NCI-H1417 (cell line): ENCODE measurements at places on chromosomes 4 and X.
A peak's percentile ranks its signal among the peaks of the same experiment; 100 is the strongest.

DNA sequence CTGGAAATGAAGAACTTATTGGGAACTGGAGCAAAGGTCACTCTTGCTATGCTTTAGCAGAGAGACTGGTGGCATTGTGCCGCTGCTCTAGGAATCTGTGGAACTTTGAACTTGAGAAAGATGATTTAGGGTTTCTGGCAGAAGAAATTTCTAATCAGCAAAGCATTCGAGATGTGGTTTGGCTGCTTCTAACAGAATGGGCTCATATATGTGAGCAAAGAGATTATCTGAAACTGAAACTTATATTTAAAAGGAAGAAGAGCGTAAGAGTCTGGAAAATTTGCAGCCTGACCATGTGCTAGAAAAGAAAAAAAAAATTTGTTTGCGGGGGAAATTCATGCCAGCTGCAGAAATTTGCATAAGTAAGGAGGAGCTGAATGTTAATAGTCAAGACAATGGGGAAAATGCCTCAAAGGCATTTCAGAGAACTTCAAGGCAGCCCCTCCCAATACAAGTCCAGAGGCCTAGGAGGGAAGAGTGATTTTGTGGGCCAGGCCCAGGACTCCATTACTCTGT is 35.9 kb upstream of the PAPSS1 start:
- DNase-seq = no peak

GRCh38 chr4:123412700-123413512 is 16.3 kb downstream of the SPRY1 start:
- no peak for DNase-seq

DNA sequence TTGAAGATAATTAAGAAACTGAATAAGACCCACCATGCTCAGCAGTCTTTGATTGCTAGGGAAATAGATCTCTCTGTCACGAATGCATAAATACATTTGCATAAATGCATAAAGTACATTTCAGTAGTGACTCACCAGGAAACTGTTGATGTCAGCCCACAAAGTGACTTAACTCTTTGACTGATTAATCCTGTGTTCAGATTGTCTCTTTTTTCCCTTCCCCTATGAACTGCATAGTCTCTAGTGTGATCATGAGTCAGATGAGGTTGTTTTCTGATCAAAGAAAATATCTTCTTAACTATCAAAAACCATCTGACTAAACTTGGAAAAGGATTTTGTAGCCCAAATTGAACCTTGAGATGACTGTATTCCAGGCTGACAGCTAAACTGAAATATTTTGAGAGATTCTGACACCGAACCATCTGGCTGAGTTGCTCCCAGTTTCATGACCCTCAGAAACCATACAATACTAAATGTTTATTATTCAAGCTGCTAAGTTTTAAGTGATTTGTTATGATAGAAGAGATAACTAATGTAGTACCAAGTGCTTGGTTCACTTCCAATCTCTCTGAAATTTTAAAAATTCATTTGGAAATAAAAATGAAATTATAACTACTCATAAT is 1381.5 kb upstream of the AGA start:
- no peak for DNase-seq

DNA sequence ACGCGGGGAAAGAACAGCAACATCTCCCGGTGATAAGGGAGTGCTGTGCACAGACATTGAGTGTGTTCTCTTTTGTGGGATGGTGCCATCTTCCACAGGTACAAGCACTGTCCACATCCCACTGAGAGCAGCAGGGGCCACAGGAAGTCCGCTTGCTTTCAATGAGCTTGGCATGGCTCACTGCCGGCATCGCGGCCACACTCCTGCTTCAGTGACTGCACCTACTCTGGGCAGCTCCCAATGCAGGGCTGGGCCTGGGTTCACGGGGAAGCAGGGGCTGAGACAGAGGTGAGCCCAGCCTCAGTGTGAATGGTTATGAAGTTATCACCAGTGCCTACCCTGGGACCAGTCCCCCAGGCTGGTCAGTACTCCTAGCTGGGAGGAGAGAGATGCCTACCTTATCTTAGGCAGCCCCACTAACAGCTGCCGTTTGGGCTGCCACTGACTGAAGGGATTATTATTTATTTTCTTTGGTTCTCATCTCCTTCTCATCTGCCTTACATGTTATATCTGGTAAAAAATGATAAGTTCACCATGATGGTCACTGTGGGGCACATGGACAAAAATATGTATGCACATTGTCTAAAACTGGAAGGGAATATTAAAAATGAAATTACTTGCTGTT is 99.2 kb downstream of the MGST2 start:
- no peak for DNase-seq

GRCh38 chrX:101071582-101071981 is 7.1 kb upstream of the TMEM35A start:
- DNase-seq = no peak

DNA sequence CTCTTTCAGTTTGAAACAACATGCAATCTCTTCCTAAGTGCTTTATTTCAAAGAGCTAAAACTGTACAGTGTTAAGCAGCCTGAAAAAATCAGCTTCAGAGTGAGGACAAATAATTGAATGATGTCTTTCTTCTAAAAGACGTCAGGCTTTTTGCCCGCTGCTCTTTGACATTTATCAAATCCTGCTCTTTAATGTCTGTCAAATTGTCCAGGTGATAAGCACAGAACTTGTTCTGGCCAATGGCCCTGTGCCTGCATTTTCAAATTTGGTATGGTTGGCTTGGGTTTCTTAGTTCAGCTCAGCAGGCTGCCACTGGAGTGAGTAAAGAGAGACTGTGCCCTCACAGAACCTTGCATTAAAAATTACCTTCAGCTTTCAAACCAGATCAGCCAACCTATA is 712.9 kb upstream of the LCORL start:
- DNase-seq = peak; percentile 50

DNA sequence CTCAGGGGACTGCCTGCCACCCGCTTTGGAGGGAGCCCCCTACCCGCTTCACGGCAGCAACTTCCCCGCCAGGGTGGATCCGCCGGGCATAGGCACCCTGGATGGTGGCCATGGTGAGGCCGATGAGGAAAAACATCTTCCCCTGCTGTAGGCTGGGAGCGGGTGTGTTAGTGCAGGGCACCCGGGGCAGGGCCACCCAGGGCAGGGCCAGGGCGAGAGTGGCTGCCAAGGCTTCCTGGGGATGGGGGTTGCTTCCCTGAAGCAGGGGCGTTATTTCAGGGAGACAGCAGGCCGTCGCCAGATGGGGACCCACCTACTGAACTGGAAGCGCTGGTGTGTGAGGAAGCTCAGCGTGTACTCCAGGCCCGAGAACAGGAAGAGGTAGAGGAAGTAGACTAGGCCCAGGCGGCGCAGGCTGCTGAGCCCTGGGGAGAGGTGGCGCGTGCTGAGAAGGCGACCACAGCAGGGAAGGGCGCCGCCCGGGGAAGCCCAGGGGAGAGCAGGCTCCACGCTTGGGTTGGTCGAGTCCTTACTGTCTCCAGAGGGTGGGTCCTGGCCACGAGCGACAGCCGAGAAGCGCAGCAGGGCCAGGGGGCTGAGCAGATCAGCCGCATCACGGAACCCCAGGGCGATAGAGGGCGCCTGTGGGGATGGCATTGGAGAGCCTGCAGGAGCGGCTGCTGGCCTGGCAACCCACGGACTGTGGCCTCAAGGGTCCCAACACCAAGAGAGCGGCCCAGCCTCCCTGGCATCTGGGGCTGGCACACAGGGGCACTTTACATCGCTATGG is 31.5 kb downstream of the NOP14 start:
- DNase-seq = no peak

DNA sequence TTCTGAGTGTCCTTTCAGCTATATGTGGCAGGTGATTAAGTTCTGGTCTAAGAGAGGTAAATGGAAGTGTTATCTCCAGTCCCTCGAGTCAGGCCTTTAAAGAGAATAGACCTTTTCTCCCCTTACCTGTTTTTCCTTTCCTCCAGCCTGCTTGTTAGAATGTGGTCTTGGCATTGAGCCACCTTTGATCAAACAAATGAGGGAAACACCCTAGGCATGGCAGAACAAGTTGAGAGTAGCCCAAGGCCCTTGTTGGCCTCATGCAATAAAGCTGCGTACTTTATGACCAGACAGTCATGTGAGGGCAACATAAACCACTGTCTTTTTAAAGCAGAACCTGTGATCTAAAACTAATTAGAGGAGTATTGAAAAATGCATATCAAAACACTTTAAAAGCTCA is 13.2 kb upstream of the IL13RA2 start:
- DNase-seq = peak; percentile 77

DNA sequence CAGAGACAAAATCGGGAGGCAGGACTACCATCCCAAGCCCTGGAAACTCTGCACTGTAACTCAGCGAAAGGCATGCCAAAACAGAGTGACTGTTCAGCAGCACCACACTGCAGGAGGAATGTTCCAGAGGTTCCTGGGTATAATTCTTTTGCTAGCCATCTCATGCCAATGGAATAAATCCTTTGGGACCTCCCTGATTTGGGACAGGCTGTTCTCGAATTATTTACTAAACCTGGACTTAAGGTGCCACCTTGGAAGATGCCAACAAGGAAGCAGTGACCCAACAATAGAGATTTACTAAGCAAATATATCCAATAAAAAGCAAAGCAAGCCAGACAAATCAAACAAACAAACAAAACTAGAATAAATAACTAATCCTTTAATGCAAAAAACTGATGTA is 9.3 kb downstream of the AADAT start:
- DNase-seq = no peak

DNA sequence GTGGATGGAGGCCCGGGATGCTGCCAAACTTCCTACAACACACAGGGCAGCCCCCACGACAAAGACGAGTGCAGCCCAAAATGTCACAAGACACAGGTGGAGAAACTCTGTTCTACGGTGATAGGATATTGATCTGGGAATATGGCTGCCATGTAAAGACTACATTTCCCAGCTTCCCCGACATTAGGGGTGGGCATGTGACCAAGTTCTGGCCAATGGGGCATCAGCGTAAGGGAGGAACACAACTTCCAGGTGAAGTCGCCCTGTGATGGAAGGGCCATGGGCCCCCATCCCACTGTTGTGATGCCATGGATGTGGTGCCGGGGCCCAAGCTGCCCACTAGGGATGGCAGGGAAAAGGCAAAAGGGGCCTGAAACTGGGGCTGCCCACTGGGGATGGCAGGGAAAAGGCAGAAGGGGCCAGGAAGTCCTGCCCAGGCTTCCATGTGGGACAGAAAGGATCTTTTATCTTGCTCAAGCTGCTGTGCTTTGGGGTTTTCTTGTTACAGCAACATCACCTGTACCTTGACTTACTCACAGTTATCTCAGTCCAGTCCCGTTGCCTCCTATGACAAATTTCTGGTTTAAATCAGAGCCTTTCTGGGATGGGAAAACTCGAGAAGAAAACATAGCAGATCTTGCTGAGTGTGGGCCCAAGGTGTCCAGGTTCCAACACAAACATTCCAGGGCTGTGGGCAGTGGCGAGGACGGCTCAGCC is 9.7 kb upstream of the ADRA2C start:
- DNase-seq = no peak

DNA sequence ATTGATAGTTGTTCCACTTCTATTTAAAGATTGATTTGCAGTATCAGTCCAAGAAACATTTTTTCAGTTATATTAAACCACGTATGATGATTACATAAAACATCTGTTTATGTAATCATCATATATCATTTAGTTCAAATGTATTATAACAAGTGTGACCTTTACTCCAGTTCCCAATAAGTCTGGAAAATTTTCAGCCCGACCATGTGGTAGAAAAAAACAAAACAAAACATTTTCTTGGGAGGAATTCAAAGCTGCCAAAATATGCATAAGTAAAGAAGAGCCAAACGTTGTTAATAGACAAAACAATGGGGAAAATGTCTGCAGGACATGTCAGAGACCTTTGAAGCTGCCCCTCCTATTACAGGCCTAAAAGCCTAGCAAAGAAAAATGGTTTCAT is 709.1 kb downstream of the FAT4 start:
- DNase-seq = no peak

DNA sequence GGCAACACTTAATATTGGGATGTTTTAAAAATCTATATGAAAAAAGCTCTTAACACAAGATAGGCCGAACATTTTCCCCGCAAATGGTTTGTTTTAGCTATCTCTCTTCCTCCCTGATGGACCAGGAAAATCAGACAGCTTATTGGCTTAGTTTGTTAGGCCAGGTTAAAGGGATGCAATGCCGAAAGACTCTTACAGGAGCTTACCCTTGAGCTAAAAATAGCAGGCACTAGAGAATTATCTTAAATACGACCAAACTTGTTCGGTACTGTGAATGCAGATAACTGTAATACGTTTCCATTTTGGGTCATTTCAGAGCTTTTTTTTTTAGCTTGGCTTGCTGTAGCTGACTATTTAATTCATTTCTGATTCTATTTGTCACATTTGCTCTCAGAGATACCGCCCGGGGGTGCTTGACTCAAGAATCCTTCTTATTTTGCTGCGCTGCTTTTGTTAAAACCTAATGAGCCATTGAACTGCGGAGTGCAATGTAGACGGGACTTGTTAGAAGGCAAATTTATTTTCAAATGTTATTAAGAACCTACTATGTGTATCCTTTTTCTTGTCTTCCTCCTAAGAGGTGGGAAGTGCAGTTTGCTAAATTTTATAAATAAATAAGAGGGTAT is 23.3 kb downstream of the PPARGC1A start:
- DNase-seq = no peak

DNA sequence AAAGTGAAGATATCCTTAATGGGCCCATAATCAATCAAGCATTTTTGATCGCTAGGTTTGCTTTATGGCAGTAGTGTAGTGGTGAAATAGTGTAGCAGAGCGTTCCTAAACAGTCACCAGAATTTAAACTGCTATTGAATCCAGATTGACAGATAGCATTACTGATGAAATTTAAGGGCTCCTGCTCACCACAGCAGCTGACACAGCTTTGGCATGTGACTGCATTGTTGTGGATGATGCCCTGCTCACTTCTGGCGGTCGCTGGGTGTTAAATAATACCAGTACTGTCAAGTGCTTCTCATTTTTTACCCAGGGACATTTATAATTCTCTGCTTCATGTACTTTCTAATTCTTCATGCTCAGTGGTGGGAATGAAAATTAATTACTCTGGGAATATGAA is 102.0 kb upstream of the ARHGAP24 start:
- no peak for DNase-seq

GRCh38 chrX:17559728-17560379 is 177.4 kb upstream of the SCML1 start:
- DNase-seq = no peak

DNA sequence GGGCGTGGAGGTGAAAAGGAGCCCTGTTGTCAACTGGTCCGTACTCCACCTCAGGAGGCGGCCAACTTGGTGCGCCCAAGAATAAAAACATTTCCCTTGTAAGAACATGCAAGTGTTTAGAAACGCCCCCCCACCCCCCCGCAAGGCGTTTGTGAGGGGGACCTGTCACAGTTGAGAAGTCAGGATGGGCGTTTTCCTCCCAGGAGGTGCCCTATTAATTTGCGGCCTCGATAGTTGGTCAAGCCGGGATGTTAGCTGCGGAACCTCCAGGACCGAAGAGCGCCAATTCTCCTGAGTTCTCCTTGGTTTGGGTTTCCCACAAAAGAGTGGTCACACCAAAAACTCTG is 651 bp upstream of the SAP30 start:
- no peak for DNase-seq

GRCh38 chr4:139392797-139393196 is 61.1 kb upstream of the RAB33B start:
- no peak for DNase-seq

- no peak for DNase-seq
Observed at GRCh38 chr4:17153572-17153971, 255.1 kb upstream of the LDB2 start.
